Colonic mucosa (tissue), 4 donors: ENCODE measurements at places on chromosomes 7 and 10. TPM values are rescaled to one million over a fixed set of nuclear protein-coding genes. Genes with fewer than 3 reads are reported as not detected.
A peak's percentile ranks its signal among the peaks of the same experiment; 100 is the strongest.

GRCh38 chr10:118342638-118343020 lies 505 bp upstream of the FAM204A start:
- DNase-seq: no peak

GRCh38 chr7:151380199-151381097 lies 29.4 kb downstream of the WDR86 start:
- DNase-seq: no peak

- no peak for DNase-seq
Measured at GRCh38 chr7:77797734-77798393, 370 bp downstream of the TMEM60 start.

- peak; percentile 66 for DNase-seq
Measured at GRCh38 chr7:100546129-100546925, 7.3 kb downstream of the AGFG2 start.

DNMBP gene
- 38.4 TPM for total RNA-seq

DNA sequence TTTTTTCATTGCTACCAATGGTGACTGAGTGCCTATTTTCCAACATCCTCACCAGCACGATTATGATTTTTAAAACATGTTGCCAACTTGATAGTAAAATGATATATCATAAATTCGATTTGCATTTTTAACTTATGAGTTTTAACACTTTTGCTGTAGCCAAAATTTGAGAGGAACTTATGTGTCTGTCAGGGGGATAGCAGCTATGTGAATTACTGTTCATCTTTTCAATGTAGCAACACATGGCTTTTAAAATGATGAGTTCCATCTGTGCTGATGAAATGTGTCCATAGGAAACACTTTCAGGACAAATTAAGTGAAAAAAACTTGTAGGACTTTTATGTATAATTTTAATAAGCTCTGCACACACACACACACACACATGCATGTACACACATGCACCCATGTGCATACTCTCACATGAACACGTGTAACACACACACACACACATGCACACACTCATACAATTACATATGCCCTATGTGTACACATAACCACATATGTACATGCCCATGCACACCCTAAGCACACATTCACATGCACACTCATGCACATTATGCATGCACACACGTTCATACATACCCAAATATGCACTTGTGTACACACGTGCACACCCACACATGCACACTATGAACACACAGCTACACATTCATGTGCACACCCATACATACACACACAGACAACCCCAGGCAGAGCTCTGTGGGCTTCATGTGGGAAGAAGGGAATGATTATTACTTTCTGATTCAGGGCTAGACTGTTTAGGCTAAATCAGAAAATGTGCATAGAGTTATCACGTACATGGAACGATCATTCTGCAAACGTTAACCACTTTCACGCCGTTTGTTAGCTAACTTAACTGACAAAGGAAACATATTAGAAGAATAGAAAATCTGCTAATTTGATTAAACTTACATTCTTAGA lies 68.9 kb downstream of the C10orf143 start:
- no peak for DNase-seq

DNA sequence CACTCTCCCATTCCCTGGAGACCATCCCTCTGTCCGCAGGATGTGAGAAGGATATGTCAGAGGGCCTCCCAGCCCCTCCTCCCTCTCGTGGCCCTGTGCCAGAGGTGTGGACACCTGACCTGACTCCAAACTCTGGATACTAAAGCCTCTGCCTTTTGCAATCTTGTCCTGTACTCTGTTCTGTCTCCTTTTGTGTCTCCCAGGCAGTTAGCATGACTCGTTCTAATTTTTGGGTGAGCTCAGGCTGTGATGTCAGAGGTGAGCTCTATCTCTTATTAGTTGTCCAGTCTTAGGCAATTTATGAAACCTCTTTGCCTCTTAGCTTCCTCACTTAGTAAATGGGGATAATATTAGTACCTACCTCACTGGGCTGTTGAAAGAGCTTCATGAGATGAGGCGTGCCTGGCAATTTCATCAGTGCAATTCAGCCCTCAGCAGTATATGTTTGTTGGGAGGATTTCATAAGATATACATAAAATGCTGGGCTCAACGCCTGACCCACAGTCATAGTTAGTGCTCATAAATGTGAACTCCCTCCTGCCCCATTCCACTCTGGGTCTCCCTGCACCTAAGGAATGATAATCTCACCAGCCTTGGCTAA lies 10.9 kb downstream of the MARVELD1 start:
- peak; percentile 48 for DNase-seq

GRCh38 chr7:75689246-75690099 lies 49.3 kb downstream of the HIP1 start:
- no peak for DNase-seq

ZP3 gene
- total RNA-seq: 13.9 TPM

- no peak for DNase-seq
Measured at GRCh38 chr7:47866120-47866519, 82.1 kb downstream of the PKD1L1 start.

DNA sequence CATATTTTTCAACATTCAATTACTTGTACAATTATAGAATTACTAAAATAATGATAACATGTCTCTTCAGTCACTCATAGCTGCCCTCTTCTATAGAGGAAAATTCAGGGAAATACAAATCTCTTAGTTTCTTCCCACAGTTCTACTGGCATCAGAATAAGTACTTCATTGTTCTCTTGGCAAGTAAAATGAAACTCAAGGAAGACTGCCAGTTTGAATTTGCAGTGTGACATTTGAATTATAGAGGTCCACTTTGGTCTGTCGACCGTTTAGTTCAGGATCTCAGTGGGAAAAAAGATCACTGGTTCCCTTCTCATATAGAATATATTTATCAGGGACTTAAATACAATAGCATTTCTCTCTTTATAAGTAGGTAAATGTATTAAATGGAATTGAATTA lies 114.5 kb downstream of the PON1 start:
- no peak for DNase-seq

GRCh38 chr7:152451356-152451755 lies 15.6 kb upstream of the KMT2C start:
- DNase-seq: no peak

DNA sequence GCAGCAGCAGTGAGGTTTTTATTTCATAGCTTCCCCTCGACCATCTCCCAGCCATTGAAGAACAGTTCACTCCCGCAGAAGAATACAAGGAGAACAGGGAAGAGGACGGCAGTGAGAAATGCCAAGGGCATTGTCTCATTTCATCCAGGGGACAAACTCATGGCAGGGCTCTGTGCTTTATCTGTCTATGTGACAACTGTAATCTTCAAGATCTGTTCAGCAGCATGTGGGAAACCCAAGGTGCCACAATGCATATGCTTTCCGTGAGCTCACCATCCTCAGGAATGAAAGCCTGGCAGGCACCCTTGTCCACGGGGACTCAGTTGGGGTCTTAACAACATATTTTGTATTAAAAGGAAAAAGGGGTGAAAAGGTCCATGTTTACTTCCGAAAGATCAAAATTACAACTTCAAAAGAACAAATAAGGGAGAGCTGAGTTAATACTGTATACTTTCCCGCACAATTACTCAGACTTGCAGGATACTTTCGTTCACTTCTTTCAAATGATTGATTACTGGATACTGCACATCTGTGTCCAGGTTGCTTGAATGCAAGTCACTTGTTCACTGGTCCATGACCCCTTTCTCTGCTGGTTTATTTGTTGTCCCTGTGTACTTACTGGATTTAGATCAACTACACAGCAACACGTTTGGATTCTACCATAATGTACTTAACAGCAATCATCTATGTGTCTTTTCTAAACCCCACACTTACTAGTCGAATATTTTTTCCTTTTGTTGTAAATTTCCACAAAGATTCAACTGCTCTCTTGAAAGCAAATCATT lies 90.1 kb upstream of the ATP6V0A4 start:
- DNase-seq: no peak
